Activated CD8-positive, alpha-beta memory T cell treated with anti-CD3 and anti-CD28 coated beads, Interleukin-2, amount 10 ng/mL, durations not matched to agents 7 days and 5 days (primary cell): ENCODE measurements at places on chromosomes 12 and 14. TPM values are rescaled to one million over a fixed set of nuclear protein-coding genes. Genes with fewer than 3 reads are reported as not detected.
A peak's percentile ranks its signal among the peaks of the same experiment; 100 is the strongest.

The PPM1A gene
- 54.6 TPM for total RNA-seq

The MMP19 gene
- not detected for total RNA-seq

The CCDC196 gene
- not detected for total RNA-seq

- no peaks in the 10 kb centered on the region for H3K36me3 ChIP-seq
- H3K27me3 ChIP-seq: no peaks in the 10 kb centered on the region
- H3K4me3 ChIP-seq: no peak overlapping the region
- no peak for DNase-seq
- H3K27ac ChIP-seq: no peak overlapping the region
These were observed 3.3 kb upstream of the C14orf93 start for GRCh38 chr14:23013054-23013748.

DNA sequence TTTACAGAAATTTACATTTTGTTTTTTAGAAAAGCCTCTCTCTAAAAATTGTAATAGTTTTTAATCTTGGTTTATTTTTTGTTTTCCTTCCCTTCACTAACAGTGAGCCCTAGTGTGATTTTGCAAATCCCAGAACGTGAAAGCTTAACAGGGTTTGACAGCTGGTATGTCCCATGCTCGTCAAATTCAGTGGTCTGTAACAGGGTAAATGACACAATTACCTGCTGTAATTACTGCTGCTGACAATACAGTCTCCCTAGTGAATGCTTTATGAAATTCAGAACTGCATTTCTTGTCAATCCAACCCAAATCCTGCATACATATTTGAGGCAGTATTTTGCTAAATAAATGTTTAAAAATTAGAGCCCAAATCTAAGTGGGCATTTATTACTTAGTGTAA is 249.2 kb downstream of the NELL2 start:
- DNase-seq: no peak
- no peaks in the 10 kb centered on the region for H3K36me3 ChIP-seq
- no peak overlapping the region for H3K4me3 ChIP-seq
- no peak overlapping the region for H3K27ac ChIP-seq
- no peaks in the 10 kb centered on the region for H3K27me3 ChIP-seq
- H3K4me1 ChIP-seq: no peaks in the 10 kb centered on the region

- H3K27me3 ChIP-seq: no peaks in the 10 kb centered on the region
- no peak for DNase-seq
- H3K27ac ChIP-seq: peak overlapping the region; percentile 86
- H3K36me3 ChIP-seq: peaks cover 6% of the 10 kb centered on the region
These were observed 615 bp downstream of the DDX51 start for GRCh38 chr12:132143336-132144071.

DNA sequence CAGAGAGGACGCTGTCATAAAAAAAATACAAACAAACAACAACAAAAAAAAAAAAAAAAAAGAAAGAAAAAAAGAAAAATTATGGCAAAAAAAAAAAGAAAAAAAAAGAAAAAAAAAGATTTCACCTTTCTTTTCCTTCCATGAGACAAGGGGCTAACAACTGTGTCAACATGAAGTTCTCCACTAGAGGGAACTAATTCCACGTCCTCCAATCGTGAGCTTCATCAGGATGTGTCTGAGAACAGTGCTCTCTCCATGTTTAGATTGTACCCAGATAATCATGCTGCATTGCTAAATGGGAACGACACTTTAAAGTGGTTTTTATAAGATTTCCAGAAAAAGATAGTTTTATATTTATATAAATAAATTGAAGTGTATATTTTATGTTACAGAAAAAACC is 96.2 kb upstream of the PTPRB start:
- no peak for DNase-seq
- no peaks in the 10 kb centered on the region for H3K4me1 ChIP-seq

GRCh38 chr14:54603362-54603761 is 36.4 kb downstream of the SAMD4A start:
- no peak for DNase-seq
- H3K36me3 ChIP-seq: no peaks in the 10 kb centered on the region
- no peak overlapping the region for H3K27ac ChIP-seq

- H3K27me3 ChIP-seq: no peaks in the 10 kb centered on the region
- peaks cover 51% of the 10 kb centered on the region for H3K36me3 ChIP-seq
- no peak for DNase-seq
- no peak overlapping the region for H3K27ac ChIP-seq
These were observed 7.1 kb downstream of the RACGAP1 start for GRCh38 chr12:50018154-50018553.
